ENCODE measurements at places on chromosomes 5 and 9.
A peak's percentile ranks its signal among the peaks of the same experiment; 100 is the strongest.

DNA sequence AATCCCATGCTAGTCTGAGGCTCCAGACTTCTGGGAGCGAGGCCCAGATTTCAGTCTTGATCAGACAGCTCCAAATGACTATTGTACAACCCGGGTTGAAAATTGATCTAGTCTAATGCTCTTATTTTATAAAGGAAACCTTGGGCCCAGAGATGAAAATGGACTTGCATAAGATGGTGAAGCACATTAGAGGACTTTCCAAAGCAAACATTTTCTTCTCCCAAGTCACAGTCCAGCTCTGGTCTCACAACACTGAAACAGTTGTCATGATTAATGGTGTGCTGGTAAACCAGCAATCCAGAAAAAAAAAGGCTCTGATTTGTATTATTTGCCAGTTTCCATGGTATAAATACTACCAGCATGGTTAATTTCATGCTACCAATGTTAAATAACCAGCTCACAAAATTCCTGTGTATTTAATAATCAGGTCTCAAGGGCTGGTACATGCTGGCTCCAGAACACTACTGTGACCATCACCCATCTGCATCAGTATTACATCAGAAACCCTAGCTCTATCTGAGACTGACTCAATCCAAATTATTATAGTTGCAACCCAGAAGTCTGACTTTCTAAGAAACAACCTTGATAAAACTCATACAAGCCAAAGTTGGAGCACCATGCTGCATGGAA, 32.5 kb upstream of the ABLIM3 start:
- DNase-seq = no peak

- DNase-seq = no peak
These were observed 44.7 kb upstream of the HK3 start for GRCh38 chr5:176943816-176944215.

GRCh38 chr9:3479514-3480352, 46.1 kb downstream of the RFX3 start:
- DNase-seq = no peak

GRCh38 chr9:114529285-114529684, 24.0 kb upstream of the WHRN start:
- DNase-seq = no peak

GRCh38 chr9:5671711-5672353, 42.9 kb downstream of the RIC1 start:
- DNase-seq = no peak

DNA sequence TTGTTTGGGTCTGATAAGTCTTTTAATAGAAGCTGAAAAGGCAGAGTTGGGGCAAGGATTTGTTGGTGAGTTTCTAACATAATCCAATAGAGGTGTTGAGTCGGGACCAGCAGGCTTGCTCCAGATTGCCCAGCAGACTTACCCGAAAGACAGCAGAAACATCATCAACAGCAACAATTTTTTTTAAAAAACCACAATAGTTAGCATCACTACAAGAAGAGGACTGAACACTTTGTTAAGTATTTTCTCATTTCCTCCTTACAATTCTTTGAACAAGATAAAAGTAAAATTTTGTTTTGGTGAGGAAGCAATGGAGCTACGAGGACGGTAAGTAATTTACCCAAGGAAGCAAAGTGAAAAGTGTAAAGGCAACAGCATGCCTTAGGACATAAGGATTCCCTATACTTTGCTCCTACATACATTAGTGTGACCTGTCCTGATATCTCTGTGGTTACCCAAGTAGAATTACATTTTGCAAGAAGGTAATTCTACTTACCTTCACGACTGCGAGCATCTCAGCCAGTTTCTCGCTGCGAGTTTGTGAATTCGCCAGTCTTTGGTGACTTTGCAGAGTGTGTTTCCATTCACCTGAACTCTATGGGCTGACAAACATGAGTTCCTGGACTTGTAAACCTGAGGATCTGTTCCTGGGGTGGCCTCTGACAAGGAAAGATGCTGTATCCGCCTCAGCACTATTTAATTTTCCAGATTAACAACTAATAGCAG, 13.2 kb downstream of the ITK start:
- no peak for DNase-seq

GRCh38 chr9:23005156-23005555, 558.5 kb downstream of the DMRTA1 start:
- DNase-seq = peak; percentile 17

DNA sequence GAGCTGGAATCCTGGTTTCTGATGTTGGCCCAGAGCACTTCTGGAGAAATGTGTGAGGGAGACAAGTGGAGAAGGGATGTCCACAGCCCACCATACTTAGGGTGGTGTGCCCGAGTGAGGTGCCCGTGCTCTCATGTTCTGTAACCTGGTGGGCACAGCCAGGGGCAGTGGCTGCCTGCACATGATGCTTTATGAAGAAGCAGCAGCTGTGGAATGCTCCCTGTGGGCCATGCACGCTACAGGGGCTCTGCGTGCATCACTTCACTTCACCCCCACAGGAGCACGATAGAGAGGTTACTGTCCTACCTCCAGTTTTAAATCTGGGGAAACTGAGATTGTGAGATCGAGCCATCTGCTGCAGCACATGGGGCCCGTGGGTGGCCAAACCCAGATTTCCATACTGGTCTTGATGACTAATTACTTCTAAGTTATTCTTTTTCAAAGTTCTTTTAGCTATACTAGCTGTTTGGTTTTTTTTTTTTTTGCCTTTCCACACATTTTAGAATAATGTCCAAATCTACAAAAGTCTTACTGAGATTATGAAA, 441.6 kb downstream of the GADD45G start:
- no peak for DNase-seq

- DNase-seq = no peak
These were observed 1.6 kb upstream of the TUT7 start for GRCh38 chr9:86355814-86356213.

- no peak for DNase-seq
These were observed 194.5 kb downstream of the NR3C1 start for GRCh38 chr5:143208781-143209510.

- no peak for DNase-seq
These were observed 83.2 kb downstream of the TNC start for GRCh38 chr9:115034801-115035200.

DNA sequence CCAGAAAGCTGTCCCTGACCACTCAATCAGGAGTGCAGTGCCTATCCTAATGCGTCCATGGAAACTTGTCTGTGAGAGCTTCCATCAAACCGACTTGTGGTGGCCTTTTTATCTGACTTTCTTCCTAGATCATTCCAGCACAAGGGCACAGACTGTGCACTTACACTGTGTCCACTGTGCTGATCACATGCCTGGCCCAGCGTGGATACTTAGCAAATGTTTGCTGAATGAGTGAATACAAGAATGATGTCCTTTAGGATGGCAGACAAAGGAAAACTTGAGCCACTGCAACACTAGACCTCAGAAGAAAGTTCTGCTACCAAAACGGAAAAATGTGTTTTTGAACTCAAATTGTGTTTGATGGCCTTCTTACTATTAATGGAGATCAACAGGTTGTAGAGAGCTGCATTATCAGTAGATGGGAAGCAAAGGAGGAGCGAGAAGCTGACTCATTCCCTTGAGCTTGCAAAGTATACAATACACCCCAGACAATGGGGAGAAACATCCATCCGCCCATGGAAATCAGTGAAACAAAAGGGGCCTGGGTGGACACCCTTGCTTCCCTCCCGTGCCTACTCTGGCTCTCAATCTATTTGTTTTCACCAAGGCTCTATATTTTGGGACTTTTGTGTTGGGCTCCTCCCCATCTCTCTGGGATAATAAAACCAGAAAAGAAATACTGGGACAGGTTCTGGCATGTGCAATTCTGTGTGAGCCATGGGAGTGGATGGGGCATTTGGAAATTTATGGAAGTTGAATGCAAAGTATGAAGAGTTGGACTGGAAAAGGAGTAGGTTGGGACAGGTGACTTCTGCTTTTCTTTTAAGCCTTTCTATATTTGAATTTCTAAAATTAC, 76.2 kb upstream of the ZFAND5 start:
- DNase-seq = no peak

- DNase-seq = no peak
These were observed 44.0 kb upstream of the XPA start for GRCh38 chr9:97740848-97741821.

DNA sequence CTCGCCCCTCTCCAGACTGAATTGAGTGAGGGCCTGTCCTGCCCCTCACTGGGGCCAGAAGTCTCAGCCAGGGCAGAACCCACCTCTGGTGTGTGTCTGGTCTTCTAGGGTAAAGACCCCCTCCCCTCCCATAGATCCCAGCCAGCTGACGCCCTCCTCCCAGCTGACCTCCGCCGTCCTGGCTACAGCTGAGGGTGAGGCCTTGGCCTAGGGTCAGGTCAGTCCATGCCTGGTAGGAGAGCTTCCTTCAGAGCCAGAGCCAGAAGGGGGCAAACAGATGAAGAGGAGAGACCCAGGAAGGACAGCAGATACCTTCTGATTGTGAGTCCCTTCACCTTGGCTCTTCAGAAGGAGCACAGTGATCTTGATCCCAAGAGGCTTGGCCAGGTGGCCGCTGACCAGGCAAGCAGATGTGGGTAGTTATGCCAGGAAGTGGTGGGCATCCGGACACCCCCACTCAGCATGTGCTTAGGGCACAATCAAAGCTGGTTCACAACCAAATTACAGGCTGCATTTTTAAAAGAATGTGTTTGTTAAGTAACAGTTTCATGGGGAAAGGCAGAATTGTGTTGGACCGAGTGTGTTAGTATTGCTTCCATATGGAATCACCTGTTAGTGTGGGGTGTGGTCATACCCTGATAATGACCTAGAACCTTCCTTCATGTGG, 29.9 kb downstream of the JADE2 start:
- no peak for DNase-seq

GRCh38 chr5:170056561-170057267, 49.0 kb upstream of the FOXI1 start:
- DNase-seq = no peak

GRCh38 chr9:19423163-19423562, 14.4 kb downstream of the ACER2 start:
- no peak for DNase-seq

GRCh38 chr5:32217886-32218396, 43.8 kb upstream of the GOLPH3 start:
- peak; percentile 79 for DNase-seq

GRCh38 chr5:15995341-15996052, 184.1 kb downstream of the MARCHF11 start:
- DNase-seq = peak; percentile 53

GRCh38 chr5:176789873-176790615, 20.3 kb upstream of the UNC5A start:
- DNase-seq = no peak

DNA sequence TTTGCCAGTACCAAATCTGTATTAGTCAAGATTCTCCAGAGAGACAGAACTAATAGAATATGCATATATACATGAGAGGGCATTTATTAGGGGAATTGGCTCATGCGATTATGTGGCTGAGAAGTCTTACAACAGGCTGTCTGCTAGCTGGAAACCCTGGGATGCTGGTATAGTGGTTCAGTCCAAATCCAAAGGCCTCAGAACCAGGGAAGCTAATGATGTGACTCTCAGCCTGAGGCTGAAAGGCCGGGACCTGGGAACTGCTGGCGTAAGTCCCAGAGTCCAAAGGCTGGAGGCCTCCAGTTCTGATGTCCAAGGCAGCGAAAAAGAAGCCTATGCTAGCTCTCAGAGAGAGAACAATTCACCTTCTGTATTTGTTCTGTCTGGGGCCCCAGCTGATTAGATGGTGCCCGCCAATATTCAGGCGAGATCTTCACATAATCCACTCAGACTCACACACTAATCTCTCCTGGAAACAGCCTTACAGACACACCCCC, 84.1 kb downstream of the KIAA1958 start:
- DNase-seq = peak; percentile 94

DNA sequence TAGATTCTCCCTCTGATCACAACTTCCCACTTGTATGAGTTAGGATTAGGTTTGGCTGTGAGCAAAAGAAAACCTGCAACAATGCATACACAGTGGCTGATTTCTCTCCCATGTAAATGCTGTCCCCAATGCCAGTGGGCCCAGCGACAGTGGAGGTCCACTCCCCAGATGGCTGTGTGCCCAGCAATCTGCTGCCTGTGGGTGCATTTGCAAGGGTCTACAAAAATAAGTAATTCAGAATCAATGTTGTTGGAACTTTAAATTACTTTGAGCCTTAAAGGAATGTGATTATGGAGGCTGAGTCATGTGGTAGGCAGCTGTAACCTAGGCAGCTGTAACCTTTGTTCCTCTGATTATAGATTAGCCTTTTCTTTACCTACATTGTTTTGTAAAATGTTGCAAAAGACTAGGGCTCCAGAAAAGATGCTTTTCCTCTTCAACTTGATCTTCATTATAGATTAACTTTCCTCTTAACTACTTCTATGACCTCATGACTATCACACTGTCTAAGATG, 14.2 kb upstream of the MXD3 start:
- DNase-seq = no peak

GRCh38 chr9:86508208-86508903, 154.1 kb upstream of the TUT7 start:
- no peak for DNase-seq

Data from pons (tissue), 1 donor.